Stimulated activated CD4-positive, alpha-beta T cell treated with anti-CD3 and anti-CD28 coated beads, Interleukin-12 subunit alpha, Interleukin-12 subunit beta, amount 100 ng/mL, for 24 hours (primary cell): ENCODE measurements at places on chromosomes 1 and 21.

- DNase-seq = no peak
These were observed 12.8 kb upstream of the E2F2 start for GRCh38 chr1:23543707-23544443.

DNA sequence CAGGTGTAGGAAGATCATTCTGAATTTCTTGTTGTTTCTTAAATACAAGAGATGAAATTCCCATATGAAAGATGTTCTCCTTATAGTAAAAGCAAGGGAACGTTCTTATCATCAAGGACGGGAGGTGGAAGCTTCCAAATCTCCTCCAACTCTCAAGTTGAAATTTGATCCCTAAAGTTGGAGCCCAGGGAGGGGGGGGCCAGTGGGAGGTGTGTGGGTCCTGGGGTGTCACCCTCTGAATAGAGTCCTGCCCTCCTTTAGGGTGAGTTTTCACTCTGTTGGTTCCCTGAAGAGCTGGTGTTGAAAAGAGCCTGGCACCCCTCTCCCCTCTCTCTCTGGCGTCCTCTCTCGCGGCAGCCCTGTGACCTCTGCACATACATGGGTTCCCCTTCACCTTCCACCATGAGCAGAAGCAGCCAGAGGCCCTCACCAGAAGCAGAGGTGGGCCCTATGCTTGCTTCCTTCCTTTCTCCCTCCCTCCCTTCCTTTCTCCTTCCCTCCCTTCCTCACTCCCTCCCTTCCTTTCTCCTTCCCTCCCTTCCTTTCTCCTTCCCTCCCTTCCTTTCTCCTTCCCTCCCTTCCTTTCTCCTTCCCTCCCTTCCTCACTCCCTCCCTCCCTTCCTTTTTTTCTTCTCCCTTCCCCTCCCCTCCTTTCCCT is 10.0 kb upstream of the TRIM17 start:
- no peak for DNase-seq

- no peak for DNase-seq
These were observed 24.9 kb downstream of the SETD4 start for GRCh38 chr21:36035381-36035791.

DNA sequence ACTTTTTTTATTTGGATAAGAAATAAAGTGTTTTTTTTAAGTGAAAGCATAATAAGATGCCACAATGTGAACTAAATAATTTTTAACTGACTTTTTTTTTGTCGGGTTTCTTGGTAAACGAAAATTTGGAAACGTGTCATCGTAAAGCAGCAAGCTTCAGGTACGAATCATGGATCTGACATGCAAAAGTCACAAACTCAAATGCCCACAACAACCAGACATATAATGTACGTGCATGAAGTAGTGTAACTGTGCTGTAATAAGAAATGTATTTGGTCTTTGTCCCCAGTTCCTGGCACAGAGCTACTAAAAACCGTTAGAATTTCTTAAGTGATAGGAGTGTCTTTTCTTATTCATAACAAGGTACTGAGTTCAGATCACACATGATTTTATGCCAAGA is 44.3 kb upstream of the LRRC7 start:
- DNase-seq = no peak

DNA sequence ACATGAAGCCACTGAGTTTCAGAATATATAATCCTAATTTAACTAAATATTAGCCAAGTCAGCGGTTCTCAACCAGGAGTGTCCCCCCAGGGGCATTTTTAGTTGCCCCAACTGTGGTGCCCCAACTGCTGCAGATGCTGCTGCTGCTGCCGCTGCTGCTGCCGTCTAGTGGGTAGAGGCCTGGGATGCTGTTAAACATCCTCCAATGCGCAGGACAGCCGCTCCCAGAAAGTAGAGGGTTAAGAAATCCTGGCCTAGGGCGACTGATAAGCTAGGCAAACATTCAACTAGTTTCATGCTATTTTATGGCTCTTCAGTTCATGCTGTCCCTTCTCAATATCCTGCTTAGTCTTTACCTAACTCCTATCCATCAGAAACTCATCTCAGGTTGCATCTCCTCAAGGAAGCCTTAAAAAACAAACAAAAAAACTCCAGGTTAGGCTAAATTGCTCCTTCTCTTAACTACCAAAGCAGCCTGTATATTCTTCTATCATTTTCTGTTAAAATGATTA is 9.9 kb upstream of the DCAF6 start:
- no peak for DNase-seq

GRCh38 chr1:54117815-54118563 is 34.8 kb downstream of the CDCP2 start:
- no peak for DNase-seq

- DNase-seq = no peak
These were observed 3.1 kb downstream of the BSDC1 start for GRCh38 chr1:32390904-32391870.
